Right ventricle myocardium inferior (tissue), 1 donor: ENCODE measurements at places on chromosomes 13 and 19. TPM values are rescaled to one million over a fixed set of nuclear protein-coding genes. Genes with fewer than 3 reads are reported as not detected.

LILRA1 gene
- 0.92 TPM for total RNA-seq

SRRM5 gene
- 0.16 TPM for total RNA-seq

GRCh38 chr19:19388568-19389555, 16.6 kb upstream of the GATAD2A start:
- peak; percentile 2 for DNase-seq

DNA sequence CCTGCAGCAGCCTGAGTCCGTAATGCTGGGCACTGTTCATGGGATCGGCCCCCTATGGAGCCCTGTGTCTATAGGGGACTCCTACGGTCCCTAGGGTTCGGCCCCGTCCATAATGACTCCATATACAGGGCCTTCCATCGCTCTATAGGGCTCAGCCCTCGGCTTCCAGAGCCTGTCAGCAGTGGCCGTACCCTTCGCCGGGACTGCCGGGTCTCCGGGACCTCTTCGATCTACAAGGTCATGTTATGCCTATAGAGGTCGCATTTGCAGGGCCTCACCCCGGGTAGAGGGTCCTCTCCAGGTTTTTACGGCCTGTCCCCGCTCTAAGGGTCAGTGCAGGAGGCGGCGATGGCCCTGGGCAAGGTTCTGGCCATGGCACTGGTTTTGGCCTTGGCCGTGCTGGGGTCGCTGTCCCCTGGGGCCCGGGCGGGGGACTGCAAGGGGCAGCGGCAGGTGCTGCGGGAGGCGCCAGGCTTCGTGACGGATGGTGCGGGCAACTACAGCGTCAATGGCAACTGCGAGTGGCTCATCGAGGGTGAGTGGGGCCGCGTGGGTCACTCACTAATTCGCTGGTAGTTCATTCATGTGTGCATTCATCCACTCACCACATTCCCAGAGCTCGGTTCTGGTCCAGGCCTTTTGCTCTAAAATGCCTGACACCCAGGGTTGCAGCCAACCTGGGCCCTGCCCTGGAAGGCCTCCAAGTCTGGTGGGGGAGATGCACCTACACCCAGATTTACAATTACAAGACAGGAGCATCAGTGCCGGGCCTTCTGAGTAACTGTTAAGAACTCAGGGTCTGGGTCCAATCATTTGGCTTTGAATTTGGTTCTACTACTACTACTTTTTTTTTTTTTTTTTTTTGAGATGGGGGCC, 699 bp downstream of the MEGF8 start:
- no peak for DNase-seq
